Stimulated activated CD4-positive, alpha-beta T cell treated with anti-CD3 and anti-CD28 coated beads, Interleukin-2, amount 100 ng/mL, for 24 hours (primary cell): ENCODE measurements at places on chromosomes 12 and 14.

DNA sequence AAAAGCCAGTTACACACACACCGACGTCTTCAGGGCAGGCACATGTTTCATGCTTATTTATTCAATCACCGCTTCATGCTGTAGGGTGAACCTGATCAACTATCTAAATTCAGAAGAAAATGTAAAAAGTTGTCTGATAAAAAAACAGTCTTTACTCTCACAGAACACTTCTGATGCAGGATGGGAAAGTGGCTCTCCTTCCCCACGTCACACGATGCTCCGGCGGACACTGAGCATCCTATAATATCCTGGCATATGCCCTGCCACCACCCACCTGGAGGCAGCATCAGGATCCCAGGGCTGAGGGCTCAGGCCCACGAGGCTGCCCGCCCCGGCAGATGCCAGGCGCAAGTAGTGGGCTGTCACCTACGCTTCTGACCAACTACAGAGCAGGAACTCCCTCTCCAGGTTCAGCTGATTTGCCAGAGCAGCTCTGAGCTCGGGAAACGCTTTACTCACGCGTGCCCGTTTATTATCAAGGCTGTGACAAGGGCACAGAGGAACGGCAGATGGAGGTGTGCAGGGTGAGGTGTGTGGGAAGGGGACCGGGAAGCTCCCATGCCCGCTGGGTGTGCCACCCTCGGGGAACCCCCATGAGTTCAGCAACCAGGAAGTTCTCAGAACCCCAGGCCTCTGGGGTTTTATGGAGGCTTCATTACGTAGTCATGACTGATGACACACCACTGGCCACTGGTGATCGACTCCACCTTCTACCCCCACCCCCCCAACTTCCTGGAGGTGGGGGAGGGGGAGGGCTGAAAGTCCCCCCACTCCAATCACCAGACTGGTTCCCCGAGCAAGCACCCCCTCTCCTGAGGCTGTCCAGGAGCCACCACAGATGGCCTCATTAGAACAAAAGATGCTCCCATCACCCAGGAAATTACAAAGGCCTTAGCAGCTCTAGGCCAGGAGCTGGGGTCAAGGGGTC is 32.1 kb downstream of the SLC15A4 start:
- no peak for DNase-seq

DNA sequence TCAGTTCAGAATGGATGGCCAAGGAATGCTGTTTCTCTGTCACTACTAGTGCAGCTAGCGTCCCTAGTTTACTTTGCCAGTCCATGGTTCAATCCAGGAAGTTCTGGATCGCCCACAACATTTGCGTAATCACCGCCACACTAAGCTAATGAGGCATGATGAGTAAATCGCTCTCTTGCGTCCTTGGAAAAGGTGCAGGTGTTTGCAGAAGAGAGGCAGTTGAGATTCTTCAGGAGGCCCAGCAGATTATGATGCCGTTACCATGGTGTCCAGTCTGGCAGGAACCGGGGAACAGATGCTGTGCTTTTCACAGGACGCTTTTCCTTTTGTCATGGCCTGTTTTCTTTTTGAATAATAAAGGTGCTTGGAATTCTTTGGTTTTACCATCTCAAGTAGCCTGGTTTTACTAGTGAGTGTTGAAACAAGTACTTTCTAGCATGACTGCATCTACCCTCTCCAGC is 9.0 kb downstream of the TPH2 start:
- no peak for DNase-seq

GRCh38 chr12:106094304-106094703 is 44.5 kb downstream of the NUAK1 start:
- no peak for DNase-seq

GRCh38 chr12:121295746-121296617 is 527 bp downstream of the CAMKK2 start:
- DNase-seq = peak; percentile 50

GRCh38 chr12:5715021-5715420 is 230.0 kb downstream of the ANO2 start:
- no peak for DNase-seq

DNA sequence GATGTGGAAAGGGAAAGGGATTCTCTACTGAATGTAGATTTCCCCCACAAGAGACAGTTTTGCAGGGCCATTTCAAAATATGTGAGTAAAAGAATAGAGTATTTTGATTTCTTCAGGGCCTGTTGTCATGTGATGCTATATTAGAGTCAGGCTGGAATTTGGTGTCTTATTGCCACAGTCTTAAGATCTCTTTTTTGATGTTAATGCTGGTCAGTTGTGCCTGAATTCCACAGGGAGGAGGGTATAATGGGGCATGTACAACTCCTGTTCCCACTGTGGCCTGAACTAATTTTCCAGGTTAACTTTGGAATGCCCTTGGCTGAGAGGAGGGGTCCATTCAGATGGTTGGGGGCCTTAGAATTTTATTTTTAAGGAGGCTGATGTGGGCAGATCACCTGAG is 111.0 kb upstream of the MAX start:
- DNase-seq = no peak

DNA sequence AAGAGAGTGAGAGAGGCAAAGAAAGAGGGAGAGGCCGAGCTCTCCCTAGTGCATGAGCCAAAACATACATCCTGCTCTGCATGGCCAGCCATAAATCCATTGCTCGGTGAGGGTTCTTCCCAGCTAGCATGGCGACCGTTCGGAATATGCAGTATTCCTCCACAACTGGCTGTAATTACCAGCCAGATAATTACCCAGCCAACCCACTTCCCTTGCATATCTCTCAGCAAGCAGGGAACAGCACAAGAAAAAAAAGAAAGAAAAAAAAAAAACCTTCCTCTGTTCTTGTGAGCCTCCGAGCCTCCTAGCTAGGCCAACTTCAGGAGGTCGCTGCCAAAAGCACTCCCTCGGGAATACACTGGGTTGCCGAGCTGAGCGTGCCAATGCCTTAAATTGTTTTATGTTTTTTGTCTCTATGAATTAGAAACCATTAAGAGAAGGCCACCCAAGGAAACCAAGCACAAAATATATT is 567.9 kb downstream of the MED13L start:
- DNase-seq = no peak

DNA sequence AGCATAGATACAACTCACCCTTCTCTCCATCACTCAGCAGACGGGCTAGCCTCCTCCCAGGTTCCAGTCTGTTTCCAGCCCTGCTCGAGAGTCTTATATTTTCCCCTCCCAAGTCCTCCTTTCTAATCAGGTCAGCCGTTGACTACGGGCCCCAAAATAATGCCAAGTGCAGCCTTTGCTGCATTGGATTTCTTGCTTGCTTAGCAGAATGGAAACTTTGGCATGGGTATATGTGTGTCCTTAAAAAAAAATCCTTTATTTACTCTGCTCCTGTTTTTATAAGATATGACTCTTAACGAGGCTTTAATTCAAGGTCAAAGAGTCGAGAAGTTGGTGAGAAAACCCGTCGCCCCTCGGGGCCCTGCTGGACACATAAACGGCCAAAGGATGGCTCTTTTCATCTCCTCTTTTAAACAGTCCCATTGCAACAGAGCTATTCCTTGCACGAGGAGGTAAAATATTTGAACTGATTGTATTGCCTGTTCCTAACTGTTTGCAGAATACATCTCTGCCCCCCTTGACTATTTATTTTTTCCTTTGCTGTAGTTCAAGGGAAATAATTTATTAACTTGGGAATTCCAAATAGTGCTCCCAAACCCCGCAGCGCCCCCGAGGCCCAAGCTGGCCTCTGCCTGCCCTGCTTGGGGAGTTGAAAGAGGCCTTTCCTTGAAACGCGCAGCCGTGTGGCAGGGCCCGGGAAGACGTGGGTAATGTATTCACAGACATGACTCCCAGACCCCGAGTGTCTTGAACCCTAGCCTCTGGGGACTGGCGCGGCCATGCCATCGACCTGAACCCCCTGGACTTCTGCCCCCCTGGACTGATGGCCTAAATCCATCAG is 156.5 kb upstream of the MYL2 start:
- no peak for DNase-seq

DNA sequence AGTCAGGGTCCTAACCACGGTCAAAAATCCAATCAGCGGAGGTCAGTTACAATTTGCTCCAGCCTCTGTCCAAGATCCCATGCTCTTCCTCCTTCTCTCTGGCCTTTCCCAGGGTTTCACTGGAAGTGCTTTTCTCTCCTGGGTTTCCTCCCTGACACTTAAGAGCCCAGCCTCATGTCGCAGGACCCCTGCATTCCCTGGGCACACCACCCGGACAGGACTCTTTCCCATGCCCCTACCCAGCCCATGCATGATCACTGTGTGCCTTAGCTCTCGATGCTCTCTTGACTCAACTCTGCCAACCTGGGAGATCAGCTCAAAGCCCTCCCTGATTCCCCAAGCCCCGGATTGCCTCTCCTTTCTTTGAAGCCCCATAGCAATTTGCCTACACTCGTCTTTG is 15.5 kb upstream of the TAC3 start:
- DNase-seq = no peak

DNA sequence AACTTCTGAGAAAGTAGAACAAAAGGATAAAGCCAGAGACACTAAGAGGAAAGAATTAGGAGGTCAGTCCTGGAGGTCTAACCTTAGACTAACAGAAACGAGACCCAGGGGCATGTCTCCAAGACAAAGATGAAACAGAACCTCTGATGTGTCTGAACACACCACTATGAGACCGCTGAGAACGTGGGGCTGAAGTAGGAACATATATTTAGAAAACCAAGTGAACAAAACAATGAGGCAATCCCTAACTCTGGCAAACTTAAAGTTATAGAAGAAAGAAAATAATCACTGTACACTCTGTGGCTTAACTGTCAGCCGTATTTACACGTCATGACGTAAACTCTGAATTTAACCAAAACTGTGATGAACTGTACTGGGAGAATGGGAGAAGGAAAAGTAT is 17.9 kb downstream of the KCTD10 start:
- no peak for DNase-seq

- no peak for DNase-seq
These were observed 30.3 kb downstream of the MIA2 start for GRCh38 chr14:39264057-39264456.

GRCh38 chr14:89807151-89807550 is 147.4 kb downstream of the EFCAB11 start:
- no peak for DNase-seq

DNA sequence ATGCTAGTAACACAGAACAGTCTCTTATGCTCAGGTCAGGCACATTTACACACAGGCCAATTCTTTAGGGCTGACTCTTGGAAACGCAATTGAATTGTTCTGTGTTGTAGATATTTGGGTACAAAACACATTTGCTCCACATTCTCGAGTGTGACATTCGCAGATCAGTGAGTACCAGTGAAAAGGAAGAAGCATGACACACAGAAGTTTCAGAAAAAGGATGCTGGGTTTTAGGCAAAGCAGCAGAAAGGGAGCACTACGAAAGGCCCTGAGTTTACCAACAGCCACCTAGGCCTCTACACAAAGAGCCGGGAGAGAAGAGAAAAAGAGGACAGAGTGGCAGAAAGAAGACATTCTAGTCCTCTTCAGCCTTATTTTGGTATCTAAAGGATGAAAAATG is 254.4 kb upstream of the BTG1 start:
- no peak for DNase-seq

DNA sequence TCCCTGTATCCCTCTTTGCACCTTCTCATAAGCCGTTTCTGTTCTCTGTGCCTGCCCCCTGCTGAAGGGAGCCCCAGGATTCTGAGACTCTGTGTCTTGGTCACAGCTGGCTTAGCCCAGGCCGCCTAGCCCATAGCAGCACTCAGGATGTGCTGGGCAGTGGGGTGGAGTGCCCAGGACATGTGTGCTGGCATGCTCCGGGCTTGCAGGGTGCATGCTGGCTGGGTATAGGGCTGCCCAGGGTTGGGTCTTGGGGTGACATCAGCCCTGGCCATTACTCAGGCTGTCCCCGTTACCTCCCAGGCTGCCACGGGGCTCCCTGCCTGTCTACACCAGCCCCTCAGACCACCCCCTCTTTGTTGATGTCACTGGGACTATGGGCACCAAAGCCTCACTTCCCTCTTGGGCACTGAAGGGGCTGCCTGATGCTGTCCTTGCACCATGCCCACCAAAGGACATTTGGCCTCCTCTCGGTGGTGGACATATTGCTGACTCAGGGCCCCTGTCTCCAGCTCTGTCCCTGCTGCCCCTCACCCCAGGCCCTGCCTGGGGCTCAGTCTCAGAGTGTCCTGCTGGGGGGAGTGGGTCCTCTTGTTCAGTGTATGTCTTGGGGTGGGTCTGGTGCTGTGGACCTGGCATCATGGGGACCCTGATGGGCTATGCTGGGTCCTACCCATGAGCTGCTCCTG is 2.4 kb downstream of the CEP170B start:
- no peak for DNase-seq

DNA sequence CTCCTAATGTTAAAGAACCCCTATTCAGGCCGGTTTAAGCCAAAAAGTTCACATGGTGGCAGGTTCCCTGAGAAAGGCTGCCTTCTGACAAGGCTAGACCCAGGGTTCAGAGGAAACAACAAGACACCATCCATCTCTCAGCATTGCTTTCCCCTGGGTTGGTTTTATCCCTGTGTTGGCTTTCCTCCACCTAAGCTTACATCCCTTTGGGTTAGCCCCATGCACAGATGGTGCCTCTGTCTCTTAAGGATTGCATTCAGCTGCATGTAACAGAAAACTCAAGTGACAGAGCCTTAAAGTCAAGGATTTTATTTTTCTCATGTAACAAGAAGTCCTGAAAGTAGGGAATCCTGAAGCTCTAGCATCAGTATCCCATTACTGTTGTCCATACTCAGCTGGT is 42.8 kb upstream of the RIN3 start:
- DNase-seq = no peak

GRCh38 chr12:123886931-123887582 is 85.6 kb downstream of the CCDC92 start:
- DNase-seq = no peak

- DNase-seq = no peak
These were observed 113.3 kb downstream of the NOVA1 start for GRCh38 chr14:26484562-26484961.

DNA sequence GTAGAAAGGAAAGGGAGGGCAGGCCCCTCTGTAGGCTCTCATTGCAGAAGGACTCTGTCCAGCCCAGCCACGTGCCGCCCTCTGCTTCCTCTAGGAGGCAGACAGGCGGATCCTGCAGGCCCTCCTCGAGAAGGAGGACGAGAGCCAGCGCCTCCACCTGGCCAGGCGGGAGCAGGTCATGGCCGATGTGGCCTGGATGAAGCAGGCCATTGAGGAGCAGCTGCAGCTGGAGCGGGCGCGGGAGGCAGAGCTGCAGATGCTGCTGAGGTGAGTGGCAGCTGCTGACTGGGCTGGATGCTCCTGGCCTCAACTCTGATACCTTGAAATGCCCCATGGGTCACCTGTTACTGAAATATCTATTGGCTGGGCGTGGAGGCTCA is 10.9 kb downstream of the TCHP start:
- DNase-seq = no peak

DNA sequence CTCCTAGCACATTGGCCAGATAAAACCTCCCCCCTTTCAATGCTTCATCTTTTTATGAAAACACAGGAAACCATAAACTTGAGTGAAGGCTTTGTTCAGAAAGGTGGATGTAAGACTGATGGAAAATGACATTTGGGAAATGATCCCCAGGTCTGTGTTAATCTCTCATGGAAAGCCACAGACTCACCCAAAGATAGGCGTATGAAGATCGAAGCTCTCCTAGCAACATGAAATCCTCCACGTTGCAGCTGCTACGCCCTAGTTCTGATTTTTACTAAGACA is 63.4 kb upstream of the PTGR2 start:
- DNase-seq = no peak
